GM19239 (cell line): ENCODE measurements at places on chromosomes 16 and 17.

DNA sequence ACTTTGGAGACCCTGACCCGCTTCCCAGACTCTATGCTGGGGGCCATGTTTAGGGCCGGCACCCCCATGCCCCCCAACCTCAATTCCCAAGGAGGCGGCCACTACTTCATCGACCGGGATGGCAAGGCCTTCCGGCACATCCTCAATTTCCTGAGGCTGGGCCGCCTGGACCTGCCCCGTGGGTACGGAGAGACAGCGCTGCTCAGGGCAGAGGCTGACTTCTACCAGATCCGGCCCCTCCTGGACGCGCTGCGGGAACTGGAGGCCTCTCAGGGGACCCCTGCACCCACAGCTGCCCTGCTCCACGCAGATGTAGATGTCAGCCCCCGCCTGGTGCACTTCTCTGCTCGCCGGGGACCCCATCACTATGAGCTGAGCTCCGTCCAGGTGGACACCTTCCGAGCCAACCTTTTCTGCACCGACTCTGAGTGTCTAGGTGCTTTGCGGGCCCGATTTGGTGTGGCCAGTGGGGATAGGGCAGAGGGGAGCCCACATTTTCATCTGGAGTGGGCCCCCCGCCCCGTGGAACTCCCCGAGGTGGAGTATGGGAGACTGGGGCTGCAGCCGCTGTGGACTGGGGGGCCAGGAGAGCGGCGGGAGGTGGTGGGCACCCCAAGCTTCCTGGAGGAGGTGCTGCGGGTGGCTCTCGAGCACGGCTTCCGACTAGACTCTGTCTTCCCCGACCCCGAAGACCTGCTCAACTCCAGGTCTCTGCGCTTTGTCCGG is 1.1 kb downstream of the KCTD11 start:
- DNase-seq: no peak

GRCh38 chr16:85372627-85373372 is 240.3 kb upstream of the GSE1 start:
- no peak for DNase-seq

DNA sequence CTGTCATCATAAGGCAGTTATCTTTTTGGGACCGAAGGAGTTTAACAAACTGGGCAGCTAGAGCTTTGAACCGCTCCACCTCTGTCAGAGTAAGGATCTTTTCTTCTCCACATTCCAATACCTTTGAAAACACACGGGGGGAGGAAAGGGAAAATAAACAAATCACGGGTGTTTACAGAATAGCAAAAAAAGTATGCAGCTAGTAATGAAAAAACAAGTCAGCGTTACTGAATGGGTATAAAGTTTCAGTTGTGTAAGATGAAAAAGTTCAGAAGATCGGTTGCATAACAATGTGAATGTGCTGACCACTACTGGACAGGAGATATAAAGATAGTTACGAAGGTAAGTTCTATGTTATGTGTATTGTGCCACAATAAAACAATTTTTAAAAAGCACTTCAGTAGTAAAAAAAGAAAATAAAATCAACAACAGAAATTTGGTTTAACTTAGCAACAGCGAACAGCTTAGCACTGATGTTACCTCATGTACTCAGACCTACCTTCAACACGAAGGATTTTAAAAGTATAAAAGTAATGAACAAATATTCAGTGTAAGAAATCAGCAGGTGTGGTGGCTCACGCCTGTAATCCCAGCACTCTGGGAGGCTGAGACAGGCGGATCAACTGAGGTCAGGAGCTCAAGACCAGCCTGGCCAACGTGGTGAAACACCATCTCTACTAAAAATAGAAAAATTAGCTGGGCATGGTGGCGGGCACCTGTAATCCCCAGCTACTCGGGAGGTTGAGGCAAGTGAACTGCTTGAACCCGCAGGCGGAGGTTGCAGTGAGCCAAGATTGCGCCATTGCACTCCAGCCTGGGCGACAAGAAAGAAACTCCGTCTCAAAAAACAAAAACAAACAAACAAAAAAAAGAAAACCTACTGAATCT is 34.3 kb downstream of the MARF1 start:
- DNase-seq: no peak

DNA sequence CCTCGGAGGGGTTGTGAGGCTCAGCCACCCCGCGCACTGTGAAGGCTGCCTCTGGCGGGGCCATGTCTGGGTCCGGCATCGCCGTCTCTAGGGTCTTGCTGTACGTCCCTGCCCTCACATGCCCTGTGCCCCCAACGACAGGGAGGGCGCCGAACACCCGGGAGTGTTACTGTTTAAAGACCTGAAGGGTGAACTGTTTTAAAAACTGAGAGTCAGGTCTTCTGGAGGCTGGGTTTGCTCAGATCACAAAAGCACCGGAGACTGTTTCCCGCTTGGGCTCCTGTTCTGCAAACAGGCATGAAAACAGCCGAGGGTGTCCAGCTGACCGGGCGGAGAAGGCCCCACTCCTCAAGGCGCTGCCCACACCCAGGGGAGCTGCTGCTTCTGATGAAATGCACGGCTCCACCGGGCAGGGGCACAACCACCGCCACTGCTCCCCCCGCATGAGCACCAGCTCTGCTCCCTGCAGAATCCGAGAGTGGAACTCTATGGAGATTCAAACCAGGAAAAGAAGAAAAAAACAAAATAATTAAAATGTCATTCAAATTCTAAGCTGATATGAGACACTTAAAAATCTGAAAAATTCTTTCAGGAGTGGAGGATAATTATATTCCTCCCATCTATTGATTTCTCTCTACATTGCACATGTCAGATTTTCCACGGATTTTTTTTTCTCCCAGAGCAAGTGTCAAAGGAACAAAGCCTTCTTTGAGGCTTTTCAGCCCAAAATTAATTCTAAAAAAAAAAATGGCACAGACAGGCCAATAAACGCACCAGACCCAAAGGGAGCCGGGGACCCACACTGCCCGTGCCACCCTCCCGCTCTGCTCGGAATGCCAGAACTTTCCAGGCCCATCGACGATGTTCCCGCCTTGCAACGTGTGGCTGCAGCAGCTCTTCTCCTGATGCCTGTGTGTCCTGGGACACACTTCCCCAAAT is 74.3 kb downstream of the LMF1 start:
- DNase-seq: no peak

DNA sequence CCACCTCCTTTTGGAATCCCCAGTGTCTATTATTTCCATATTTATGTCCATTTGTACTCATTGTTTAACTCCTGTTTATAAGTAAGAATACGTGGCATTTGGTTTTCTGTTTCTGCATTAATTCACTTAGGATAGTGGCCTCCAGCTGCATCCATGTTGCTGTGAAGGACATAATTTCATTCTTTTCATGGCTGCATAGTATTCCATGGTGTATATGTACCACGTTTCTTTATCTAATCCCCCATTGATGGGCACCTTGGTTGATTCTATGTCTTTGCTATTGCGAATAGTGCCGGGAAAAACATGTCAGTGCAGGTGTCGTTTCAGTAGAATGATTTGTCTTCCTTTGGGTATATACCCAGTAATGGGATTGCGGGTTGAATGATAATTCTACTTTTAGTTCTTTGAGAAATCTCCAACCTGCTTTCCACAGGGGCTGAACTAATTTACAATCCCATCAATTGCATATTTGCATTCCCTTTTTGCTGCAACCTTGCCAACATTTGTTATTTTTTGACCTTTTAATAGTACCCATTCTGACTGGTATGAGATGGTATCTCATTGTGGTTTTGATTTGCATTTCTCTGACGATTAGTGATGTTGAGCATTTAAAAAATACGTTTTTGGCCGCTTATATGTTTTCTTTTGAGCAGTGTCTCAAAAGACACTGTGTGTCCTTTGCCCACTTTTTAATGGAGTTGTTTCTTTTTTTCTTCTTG is 373.2 kb upstream of the TNRC6C start:
- DNase-seq: no peak

DNA sequence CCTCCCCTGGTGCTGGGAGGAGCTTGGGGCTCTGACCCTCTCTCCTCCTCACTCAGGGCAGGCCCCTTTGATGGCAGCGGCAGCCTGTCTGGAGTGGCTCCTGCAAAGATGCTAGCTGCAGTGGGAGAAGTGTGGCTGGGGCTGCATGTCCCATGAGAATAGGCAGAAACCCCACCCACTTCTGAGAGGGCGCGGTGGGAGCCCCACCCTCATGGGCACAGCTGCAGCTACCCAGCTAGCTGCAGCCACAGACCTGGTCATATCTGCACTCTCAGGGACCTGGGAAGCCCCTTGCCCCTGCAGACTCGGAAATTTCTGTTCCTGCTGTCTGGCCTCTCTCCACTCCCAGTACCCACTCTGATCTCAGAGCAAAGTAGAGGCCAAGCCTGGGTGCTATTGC is 72.2 kb upstream of the BRD7 start:
- DNase-seq: no peak

DNA sequence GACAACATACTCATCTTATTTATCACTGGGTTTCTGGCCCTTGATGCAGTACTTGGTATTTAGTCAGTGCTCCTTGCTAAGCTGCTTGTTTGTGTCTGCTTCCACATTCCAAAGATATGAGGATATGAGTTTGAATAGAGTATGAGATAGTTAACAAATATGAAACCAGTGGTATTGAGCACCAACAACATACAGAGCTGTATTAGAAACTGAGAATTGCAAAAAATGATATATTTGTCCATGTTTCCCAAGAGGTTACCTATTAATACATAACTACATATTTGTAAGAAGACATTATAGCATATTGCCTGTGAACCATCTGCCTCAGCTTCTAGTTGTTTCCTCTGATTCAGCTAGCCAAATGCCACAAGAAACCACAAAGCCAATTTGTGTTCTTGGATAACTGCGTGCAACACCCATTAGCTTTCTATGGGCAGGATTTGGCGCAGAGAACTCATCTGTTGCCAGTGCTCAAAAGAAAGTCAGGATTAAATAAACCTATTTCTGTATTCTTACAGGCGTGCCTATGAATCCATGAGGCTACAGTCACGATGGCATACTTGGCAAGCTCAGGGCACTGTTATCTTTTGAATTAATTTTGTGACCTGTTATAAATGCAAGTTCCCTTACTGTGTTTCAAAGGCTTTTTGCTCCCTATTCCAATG is 194.4 kb downstream of the MAP2K6 start:
- no peak for DNase-seq

GRCh38 chr17:30933966-30934365 is 12.2 kb downstream of the ADAP2 start:
- no peak for DNase-seq
